ENCODE measurements at places on chromosomes 4 and X. TPM values are rescaled to one million over a fixed set of nuclear protein-coding genes. Genes with fewer than 3 reads are reported as not detected.

DNA sequence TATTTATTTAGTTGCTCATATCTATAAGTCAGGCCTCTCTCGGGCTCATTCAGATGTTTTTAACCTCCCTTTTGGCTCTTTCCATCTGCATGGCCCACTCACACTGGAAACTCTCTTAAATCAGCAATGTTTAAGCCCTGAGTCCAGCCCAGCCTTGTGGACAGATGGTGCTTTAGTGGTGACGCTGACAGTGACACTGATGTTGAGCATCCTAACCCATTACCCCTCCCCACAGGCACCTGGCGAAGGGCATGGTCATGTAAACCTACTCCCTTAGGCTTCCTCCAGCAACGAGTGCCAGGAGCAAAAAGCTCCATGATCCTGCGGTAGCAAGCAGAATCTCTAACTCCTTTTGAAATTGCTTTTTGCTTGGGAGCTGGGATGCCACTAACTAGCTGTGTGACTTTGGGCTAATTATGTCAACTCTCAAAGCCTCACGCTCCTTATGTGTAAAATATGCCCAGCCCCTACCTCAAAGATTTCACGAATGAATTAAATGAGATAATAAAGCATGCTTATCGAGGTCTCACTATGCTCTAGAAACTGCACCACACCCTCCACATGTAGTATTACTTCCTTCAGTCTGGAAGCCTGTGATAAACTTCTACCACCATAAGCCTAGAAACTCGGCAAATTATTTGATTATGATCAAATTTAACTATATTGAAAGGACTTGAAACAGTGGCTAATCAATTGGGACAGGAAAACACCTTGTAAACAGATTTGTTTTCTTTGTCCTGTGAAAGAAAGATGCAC lies 569.4 kb downstream of the BCOR start:
- no peak for DNase-seq

The FGFBP1 gene
- not detected for polyA plus RNA-seq

GRCh38 chrX:152904151-152905080 lies 6.5 kb downstream of the ZNF185 start:
- no peak for DNase-seq

DNA sequence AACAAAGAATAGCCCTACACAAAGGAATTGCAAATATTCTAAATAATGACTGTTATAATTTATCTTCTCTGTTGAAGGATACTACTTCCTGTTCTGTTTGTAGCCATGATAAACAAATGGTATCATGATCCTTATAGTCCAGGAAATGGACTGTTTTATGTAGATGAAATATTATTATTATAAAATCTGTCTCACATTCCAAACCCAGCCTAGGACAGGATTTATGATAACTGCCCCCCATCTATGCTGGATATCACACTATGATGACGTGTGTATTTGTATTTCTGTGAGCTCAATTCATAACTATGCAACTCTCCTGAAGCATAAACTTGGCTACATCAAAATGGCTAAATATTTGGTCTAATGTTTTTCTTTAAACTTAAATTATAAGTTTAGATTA lies 21.3 kb downstream of the DMD start:
- DNase-seq, result no peak

DNA sequence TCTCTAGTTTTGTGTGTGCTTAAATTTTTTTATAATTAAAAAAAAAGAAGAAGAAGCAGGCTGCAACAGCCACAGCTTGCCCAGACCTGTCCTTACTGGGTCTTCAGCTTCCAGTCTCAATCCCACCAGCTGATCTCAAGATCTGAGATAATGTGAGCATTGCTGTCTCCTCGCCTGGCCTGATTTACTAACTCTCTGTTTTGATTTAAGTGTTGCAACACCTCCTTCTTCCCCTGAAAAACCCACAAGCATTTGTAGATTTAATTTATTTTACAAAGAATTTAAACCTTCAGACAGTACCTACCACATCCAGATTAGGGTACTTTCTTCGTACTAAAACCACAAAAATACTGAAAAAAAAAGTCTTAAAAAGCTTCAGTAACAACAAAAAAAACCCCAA lies 38.0 kb downstream of the FAM241A start:
- DNase-seq, result no peak

DNA sequence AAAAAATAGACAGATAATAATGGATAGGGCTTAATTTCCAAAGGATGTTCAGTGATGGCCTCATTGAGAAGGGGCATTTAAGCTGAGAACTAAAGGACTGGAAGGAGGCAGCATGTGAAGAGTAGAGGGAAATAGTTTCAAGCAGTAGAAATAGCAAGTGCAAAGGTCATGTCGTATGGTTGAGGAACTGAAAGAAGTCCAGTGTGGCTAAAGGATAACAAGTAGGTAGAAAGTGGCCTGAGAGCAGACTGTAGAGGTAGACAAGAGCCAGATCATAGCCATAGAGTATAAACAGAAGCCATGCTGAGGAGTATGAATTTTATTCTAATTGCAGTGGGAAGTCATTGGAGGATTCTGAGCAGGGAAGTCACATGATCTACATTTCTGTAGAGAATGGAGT lies 72.3 kb downstream of the GRIA3 start:
- DNase-seq, result no peak

DNA sequence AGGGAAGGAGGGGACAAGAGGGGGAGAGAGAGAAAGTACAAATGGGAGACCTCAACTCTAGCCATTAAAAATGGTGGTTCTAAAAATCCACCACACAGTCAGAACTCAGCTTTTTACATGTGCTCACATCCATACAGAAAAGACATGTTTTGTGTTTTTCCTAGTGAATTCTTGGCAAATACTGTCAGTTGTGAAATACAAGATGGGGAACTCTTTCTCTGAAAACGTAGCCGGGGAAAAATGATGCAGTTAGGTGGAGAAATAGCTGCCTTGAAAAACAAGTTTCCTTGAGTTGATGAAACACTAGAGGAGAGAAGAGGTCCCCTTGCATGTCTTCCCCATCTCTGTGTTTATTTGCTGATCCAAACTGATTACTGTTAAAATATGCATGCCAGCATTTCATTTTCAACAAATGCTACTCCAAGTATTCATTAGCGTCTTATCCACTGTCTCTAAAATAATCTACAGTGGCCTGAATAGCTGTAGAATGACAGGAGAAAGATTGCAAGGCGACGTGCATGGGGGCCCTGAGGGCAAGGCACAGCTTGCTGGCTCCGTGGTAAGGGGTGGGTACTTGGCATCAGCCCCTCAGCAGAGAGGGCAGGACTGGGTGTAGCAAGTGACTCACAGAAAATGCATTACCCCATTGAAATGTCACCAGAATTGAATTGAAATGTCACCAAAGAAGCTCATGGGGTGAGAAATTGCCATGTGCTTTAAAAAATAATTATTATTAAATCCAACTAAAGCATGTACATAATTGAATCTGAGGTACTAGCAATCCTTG lies 48.1 kb upstream of the TBL1X start:
- DNase-seq, result no peak

The AFM gene
- not detected for polyA plus RNA-seq
